Activated CD4-positive, alpha-beta memory T cell treated with anti-CD3 and anti-CD28 coated beads for 36 hours (primary cell): ENCODE measurements at places on chromosomes 11 and 22. TPM values are rescaled to one million over a fixed set of nuclear protein-coding genes. Genes with fewer than 3 reads are reported as not detected.

The KDM4D gene
- 1.4 TPM for total RNA-seq

DNA sequence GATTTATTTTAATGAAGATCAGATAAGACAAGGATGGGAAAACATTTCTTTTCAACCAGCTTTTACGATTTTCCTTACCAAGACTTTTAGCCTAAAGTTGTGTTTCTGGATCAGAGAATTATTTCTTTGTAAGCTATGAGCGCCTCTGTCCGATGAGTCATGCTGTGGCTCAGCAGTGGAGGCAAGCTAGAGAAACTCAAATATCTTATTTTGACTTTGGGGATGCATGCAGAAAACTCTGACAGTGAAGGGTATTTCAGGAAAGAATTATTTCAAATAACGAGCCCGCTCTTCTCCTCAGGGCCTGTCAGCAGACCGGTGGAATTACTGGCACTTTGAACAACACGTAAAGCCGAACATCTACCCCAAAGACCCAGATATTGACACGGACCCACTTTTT is 77.9 kb upstream of the OR5AK2 start:
- DNase-seq, result no peak

GRCh38 chr11:64721359-64721699 is 1.7 kb downstream of the NRXN2 start:
- no peak for DNase-seq

DNA sequence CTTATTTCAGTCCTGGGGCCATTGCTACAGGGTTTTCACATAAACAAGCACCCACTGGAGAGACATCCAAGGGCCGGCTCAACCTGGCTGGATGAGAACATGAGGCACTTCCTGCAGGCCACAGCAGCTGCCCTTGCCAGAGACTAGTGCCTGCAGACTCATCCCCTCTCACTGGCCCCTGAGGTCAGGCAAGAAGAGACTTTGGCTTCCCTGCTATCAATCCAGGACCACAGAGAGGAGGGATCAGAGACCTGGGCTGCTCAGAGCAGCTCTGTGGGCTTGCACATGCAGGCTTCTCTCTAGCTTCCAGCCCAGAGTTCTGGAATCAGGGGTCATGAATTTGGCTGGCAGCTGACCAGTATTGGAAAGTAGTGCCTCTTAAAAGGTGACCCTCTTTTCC is 79.5 kb downstream of the CABIN1 start:
- DNase-seq, result no peak

The VWA5A gene
- total RNA-seq, result 7.5 TPM

The TP53I11 gene
- total RNA-seq, result 15.7 TPM

GRCh38 chr11:126352163-126352562 is 3.3 kb upstream of the ST3GAL4 start:
- DNase-seq, result no peak

DNA sequence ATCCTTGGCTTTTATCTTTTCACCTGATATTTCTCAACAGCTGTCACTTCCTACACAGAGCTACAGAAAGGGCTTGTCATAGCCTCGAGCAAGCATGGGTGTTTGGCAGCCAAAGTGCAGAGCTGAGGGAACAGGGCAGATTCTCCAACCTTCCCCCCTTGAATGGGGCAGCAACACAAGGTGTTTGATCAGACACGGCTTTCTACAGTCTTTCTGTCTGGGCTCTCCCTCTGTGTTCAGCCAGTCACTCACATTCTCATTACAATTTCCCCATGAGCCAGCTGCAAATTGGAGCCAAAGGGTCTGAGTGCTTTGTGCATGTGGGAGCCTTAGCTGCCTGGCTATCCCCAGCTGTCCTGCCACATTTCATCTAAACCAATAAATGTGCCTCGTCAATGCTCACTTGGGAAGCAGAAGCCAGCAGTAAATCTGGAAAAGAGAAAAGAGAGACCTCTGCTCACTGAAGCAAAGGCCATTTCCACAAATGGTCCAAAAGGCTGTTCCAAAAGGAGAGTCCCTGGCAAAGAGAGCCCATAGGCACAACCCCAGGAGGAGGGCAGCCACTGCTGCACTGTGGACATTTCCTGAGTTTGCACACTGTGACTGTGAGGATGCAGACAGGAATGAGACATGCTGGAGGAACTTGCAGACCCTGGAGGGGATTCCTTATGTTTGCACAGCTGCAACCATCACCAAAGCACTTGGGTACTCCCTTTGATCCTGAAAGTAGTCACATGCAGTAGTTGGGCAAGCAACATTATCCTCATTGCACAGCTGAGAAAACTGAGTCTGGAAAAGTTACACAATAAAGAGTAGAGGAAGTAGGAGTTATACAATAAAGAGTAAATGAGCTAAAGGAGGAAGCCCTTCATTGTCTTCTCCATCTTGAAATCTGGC is 186.8 kb downstream of the FAM181B start:
- no peak for DNase-seq

DNA sequence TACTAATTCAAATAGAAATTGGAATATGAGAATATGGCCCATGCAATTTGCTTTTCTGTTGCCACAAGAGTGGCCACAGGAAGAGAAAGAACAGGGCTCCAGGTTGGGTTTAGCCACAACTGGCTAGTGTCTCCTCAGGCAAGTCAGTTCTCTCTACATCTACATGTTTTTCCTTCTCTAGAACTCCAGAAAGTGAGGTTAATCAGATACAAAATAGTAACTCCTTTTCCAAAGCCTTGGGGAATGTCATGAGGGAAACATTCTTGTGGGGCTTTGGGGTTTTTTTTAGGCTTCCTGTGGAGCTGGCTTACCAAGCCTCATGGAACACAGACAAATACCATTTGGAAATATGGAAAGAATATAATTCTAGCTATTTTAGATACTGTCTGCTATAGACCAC is 161.6 kb downstream of the NAV2 start:
- no peak for DNase-seq

The PKP3 gene
- not detected for total RNA-seq

The NEFH gene
- total RNA-seq, result 4.1 TPM

DNA sequence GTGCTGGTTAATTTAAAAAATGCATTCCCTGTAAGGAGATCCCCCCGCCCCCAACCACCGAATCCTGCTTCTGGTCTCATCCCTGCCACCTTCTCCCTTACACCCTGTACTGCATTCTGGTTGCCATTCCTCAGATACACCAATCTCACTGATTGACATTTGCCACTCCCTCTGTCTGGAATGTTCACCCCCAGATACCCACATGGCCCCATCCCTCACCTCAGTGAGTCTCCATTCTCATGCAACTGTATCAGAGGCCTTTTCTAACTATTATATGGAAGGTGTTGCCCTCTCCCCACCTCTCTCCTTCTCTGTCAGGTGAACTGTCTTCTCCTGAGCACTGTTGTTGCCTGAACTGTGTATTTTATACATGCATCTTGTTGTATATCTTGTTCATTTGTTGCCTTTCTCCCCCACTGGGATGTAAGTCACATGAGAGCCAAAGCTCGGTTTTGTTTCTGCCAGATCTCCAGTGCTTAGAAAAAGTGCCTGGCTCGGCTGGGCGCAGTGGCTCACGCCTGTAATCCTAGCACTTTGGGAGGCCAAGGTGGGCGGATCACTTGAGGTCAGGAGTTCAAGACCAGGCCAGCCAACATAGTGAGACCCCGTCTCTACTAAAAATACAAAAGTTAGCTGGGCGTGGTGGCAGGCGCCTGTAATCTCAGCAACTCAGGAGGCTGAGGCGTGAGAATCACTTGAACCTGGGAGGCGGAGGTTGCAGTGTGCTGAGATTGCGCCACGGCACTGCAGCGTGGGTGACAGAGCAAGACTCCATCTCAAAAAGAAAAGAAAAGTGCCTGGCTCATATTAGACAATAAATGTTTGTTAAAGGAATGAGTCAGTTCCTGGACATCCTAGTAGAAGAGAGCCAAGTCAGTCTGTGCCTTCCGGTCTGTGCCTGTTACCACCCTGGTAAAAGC is 61.0 kb downstream of the TNRC6B start:
- DNase-seq, result peak; percentile 59

The RBMXL2 gene
- total RNA-seq, result not detected

- no peak for DNase-seq
These were observed 34.3 kb downstream of the NCAM1 start for GRCh38 chr11:112995423-112996090.

The ST3GAL4 gene
- 9.8 TPM for total RNA-seq

- DNase-seq, result no peak
These were observed 525 bp downstream of the MAPK8IP2 start for GRCh38 chr22:50600967-50601668.

- DNase-seq, result peak; percentile 92
These were observed 7.4 kb downstream of the NDUFV1 start for GRCh38 chr11:67613960-67614715.

The ASCL2 gene
- 2.0 TPM for total RNA-seq
